ENCODE measurements at places on chromosomes 7 and 10.

DNA sequence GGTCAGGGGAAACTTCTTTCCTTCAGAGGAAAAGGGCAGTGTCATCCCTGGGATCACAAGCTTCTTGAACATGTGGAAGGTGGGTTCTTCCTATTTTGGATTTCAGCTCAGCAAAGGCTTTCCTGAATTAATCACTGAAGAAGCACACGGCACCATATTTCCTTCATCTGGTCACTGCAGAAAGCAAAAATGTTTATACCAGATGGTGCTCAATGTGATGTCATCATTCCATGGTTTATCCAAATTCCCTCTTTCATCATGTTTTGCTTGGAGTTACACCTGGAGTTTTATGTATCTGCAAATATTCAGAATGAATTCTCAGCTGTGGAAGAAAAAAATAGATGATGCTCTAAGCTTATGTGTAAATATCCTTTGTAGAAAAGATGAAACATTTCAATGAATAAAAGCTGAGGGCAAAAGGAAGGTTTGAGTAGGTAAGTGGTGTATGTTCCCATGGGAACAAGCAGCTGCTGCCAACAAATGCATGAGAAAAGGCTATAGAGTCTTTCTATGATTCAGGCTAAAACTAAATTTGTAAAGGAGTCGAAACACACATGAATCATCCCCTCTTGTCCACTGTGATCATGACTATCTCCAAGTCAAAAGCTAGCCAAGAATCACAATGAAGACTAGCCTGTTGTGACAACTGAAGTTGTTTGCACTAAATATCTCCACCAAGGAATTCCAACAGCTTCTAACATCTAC, 26.9 kb upstream of the BPGM start:
- no peak for DNase-seq

DNA sequence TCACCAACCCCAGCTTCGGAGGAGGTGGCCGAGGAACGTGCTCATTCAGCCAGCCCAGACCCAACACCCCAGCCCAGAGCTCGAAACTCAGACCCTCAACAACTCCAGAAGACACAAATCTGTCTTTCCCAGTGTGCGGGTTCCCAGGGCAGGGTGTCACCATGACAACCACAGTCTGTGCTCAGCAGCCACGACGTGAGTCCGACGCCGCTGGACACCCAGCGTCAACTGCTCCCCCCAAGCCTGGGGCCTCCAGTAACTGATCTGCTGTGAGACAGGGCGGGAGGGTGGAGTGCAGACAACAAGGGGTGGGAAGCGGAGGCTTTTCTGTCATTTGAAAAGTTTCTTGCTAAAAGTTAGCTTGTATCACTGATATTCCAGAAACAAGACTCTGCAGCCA, 167.2 kb downstream of the MAD1L1 start:
- DNase-seq = no peak

GRCh38 chr7:28354601-28355402, 57.5 kb upstream of the CREB5 start:
- no peak for DNase-seq

DNA sequence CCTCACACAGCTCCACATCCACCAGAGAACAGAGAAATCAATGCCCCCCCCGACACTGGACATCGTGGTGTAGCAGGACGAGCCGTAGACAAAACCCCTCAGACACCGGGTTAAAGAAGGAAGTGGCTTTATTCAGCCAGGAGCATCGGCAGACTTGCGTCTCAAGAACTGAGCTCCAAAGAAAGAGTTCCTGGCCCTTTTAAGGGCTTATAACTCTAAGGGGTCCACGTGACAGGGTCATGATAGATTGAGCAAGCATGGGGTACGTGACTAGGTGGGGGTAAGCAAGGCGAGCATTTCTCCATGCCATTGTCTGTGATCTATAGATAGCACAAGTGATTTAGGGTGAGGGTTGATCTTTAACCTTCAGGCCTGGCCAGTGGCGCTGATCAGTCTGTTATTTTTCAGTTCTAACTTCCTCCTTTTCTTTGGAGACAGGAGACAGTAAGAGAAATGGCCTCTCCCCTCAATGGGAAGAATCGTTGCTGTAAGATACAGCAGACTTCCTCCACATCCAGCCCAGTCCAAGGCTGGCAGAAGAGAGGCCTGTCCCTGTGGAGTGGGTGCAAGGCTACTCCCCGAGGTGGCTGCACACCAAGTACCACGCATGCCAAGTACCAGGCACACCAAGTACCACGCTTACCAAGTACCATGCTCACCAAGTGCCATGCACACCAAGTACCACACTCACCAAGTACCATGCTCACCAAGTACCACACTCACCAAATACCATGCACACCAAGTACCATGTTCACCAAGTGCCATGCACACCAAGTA, 19.5 kb upstream of the PPP2R2D start:
- DNase-seq = no peak

- no peak for DNase-seq
Measured at GRCh38 chr10:105358911-105359310, 717.8 kb downstream of the SORCS3 start.

- peak; percentile 77 for DNase-seq
Measured at GRCh38 chr10:102673819-102674511, 29.7 kb downstream of the TRIM8 start.

- no peak for DNase-seq
Measured at GRCh38 chr10:93039110-93039509, 21.5 kb upstream of the CYP26C1 start.

DNA sequence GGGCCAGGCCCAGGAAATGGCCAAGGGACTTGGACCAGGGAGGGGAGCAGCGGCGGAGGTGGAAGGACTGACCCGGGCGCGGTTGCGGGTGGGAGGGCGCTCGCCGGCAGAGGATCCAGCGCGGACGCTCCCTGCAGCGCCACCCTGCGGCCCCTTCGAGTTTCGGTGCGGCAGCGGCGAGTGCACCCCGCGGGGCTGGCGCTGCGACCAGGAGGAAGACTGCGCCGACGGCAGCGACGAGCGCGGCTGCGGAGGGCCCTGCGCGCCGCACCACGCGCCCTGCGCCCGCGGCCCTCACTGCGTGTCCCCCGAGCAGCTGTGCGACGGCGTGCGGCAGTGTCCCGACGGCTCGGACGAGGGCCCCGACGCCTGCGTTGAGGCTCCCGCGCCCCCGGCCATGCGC, 16.8 kb upstream of the ZNF467 start:
- no peak for DNase-seq

- no peak for DNase-seq
Measured at GRCh38 chr10:130282492-130283218, 146.5 kb downstream of the GLRX3 start.

GRCh38 chr10:32489901-32490300, 44.0 kb downstream of the CCDC7 start:
- no peak for DNase-seq

DNA sequence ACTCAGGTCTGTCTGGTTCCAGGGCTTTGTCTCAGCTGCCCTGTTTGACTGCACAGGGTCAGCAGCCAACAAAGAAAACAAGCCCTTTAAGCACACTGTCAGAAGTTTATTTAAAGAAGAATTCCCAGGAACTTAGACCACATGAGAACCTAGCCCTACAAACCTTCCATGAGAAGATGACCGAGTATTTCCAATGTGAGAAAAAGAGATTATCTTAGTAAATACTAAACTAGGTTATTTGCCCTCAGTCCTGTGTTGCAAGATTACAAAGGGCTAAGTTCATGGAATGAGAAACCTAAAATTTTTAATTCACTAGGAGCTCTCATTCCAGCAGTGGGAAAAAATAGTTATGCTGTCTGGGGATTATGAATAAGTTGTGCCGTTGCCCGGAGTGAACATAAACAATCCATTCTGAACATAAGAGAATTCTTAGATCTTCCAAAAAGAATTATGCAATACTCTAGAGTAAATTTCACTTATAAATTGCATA, 46.7 kb downstream of the NOC3L start:
- DNase-seq = no peak

DNA sequence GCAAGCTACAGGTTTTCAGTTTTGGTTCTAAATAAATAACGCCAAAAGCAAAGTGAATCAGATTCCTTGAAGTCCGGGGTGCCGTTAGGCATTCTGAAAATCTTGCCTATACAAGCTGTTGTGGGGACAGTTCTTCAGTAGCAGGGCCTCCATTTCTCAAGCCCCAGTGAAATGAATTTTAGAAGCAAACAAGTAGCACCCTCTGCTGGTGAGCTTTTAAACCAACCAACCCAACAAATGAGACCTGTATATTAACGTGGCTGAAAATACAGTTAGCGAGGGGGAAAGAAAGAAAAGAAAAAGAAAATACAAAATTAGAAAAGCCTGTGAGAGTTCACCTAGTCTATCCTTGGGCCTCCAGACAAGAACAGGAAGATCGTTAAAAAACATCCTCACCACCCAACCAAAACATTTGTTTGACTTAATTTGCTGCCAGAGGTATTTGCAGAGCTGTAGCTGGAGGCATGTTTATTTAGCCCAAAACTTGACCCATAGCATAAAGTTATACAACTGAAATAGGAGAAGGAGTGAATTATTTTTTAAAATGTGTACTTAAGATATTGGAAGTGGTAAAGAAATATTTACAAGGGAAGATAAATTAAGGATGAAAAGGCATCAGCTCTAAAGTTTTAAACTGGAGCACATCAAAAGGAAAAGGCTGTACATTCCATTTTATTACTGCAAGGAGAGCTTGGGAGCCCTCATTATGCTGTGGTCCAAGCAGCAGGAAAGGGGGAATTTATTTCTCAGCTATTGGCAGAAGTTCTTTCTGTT, 98.9 kb downstream of the DYNC1I1 start:
- peak; percentile 78 for DNase-seq

DNA sequence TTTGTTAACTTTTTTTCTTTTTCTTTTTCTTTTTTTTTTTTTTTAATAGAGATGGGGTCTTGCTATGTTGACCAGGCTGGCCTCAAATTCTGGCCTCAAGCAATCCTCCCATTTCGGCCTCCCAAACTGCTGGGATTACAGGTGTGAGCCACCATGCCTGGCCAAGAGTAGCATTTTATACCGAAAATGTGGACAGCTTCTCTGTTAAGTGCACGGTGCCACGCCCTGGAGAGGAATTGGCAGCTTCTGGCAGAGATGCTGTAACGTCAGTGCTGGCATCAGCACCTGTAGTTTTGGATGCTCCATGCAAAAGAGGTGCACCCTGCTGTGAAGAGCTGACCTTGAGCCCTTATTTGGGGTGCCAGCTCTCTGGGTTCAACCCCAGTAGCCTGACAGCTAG, 18.2 kb downstream of the IL15RA start:
- no peak for DNase-seq
